Neural crest cell (in vitro differentiated cells): ENCODE measurements at places on chromosomes 12 and 14. TPM values are rescaled to one million over a fixed set of nuclear protein-coding genes. Genes with fewer than 3 reads are reported as not detected.

CLEC2A gene
- not detected in 2 replicates for total RNA-seq

DNA sequence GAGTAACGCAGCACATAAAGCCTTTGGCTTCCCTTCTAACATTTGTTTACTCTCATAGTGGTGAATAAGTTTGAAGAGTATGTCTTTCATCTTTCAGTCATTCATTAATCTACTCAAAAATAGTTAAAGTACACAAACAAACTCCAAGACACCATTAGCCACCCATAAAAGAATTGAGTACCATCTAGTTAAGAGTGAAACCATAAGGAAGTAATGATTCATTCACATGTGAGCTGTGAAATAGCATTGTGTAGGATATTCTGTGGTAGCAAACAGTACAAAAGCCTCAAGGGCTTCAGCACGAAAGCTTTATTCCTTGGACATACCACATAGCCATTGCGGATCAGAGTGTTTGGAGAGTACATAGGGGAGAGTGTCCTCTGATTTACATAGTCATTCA lies 13.9 kb downstream of the SYT1 start:
- no peak for DNase-seq

DNA sequence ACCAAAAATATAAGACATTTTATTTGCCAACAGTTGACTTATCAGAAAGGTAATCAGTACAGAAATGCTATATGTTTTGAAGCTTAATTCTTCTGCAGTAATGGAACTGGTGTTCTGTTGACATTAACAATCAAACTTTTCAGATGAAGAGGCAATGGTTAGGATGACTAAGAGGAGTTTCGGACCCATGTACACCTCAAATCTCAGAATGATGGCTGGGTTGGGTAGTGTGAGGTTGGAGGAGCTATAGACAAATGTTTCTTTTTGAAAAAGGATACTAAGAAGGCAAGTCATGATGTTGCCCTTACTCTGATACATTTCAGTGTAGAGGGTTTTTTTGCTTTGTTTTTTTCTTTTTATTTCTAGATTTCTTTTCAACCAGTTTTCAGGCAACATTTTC lies 66.9 kb downstream of the KNTC1 start:
- DNase-seq, result no peak

DNA sequence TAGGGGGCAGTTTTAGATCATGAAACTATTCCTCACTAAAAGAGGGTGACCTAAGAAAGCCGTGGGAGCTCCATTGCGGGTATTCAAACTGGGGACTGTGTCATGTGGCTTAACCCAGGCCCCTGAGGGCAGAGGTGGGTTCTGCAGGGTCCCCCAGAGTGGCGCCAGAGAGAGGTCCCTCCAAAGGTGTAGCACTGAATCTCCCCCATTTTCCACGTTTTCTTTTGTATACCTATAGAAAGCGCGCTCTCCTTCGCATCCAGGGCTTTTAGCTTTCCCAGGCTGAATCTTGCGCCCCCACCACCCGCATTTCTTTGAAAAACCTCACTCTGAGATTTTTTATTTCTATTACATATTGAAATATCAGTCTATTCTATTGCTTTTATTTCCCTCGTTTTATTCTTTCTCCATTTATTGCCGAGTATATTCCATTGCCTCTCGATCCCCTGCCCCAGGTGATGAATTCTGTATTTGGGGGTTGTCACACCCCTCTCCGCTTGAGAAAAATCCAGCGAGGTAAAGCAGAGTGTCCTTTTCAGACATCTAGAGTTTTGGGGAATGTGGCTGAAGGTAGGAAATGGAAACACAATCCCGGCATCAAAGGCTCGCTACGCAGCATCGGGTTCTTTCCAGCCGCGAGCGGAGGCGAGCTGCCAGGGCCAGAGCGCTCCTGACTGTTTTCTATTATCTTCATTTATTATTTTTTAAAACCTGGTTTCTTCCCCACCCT lies 870 bp upstream of the HOXC13 start:
- DNase-seq, result no peak

- DNase-seq, result no peak
Observed at GRCh38 chr14:22844221-22845102, 8.1 kb downstream of the MMP14 start.
